ENCODE measurements at places on chromosomes 6 and 20. TPM values are rescaled to one million over a fixed set of nuclear protein-coding genes. Genes with fewer than 3 reads are reported as not detected.

DNA sequence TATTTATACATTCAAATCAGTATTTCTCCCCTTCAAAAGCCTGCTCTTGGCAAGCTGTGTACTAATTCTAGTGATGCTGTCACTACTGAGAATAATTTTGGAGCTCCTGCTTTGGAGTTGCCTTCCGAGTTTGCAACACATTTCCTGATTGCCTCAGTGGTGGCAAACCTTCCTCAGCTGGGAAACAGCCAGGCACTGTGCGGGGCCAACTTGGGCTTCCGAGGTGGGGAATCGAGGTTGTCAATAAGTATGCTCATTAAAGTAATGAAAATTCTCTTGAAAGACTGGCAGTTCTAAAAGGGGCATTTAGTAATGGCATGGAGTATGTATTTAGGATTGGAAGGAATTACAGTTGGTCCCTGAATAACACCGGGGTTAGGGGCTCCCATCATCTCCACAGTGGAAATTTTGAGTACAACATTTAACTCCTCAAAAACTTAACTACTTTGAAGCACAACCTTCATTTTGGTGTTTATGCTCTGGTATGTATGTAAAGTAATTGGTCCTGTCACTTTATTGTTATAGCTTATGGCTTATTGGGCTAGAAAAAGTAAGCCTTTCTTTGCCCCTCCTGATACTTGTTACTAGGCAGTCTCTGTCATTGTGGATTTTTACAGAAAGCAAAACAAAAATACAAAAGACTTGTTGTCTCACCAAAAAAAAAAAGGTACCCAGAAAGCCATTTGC lies 2.7 kb downstream of the PAQR8 start:
- no peak for DNase-seq

DNA sequence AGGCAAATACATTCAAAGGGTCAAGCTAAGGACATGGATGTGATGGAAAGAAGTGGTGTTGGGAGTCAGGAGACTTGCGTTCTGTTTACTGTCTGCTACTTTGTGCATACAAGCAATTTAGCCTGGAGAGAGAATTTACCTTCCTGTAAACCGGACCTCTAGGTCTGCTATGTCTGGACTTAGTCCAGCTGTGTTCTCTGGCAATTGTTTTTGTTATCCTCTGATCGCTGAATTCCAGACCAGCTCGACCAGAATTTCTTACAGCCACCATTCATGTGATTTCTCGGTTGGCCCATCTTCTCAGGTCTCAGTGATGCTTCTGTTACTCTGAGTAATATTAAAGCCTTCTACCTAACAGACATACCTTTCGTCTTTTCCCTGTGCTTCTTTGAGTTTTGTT lies 75.2 kb downstream of the LRRC1 start:
- DNase-seq: no peak

DNA sequence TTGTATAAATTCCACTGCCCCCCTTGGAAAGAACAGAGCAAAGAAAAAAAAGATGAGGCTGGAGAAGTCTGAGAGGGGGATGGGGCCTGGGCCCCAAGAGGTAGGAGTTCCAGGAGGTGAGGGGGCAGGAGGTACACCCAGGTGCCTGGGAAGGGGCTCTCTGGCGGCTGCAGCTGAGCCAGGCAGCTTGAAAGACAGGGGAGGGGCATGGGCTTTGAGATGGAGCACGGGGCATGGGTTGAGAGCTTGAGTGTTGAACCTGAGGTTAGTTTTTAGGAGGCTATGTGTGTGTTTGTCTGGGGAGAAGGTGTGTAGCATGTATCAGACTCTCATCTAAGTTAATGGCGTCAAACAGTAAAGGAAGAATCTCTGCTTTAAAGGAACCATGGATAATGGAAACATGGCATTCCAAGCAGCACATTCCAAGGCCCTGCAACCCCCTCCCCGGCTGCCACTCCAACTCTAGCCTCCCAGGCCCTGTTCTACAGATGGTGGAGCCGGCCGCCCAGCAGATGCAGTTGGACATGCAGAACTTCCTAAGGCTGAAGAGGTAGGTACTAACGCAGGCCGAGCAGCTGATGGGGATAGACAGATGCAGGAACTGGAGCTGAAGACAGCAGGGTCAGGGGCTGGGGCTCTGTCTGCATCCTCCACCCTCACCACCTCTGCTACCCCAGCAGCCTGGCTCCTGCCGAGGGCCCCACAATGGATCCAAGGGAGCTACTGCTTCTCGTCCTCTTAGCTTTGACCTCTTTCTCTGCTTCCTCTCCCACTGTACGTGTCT lies 42.1 kb downstream of the MDFI start:
- DNase-seq: no peak

DNA sequence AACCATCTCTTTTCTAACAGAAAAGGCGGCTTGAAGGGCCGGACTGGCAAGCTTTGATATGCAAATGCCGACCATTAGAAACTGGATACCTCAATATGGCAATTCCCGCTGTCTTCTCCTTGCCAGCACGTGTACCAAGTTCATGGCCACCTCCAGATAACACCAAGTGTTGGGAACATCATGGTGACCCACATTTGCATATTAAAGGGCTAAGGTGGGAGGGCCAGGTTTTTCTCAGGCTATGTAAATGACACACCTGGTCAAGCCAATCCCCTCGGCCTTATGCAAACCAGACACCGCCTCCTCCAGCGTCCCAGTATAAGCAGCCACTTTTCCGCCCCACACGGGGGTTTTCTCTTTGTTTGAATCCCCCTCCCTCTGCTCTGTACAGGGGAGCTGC lies 110.7 kb downstream of the DACT2 start:
- no peak for DNase-seq

GRCh38 chr6:150491131-150491810 lies 108.4 kb upstream of the PLEKHG1 start:
- DNase-seq: no peak

DNA sequence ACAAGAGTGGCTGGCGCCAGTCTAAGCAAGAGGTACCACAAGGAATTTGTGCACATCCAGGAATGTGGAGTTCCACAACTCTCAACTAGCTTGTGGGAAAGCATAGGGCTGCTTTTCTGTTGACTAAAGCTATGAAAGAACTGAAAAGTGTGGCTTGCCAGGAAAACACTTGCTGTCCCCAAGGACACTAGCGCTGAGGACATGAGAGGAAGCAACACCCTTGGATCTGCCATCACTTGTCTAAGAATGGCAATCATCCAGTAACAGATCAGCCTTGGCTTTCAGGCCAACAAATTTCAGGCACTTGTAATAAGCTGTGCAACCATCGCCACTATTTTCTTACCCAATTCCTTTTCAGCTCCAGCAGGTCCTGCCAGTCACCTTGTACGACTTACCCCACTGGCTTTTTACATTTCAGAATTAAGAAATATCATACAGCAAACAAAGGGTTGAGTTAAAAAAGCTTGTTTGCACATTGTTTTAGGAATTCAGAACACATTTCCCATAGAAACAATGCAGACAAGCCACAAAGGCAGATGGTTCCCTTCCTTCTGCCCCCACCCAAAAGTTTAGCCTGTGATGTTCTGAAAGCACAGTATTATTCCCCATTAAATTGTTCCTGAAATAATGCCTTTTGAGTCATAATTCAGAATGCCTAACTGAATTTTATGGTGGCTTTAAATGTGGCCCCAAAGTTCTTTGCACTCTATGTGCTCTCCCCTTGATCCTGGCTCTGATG lies 57.9 kb upstream of the SSTR4 start:
- DNase-seq: peak; percentile 91

DNA sequence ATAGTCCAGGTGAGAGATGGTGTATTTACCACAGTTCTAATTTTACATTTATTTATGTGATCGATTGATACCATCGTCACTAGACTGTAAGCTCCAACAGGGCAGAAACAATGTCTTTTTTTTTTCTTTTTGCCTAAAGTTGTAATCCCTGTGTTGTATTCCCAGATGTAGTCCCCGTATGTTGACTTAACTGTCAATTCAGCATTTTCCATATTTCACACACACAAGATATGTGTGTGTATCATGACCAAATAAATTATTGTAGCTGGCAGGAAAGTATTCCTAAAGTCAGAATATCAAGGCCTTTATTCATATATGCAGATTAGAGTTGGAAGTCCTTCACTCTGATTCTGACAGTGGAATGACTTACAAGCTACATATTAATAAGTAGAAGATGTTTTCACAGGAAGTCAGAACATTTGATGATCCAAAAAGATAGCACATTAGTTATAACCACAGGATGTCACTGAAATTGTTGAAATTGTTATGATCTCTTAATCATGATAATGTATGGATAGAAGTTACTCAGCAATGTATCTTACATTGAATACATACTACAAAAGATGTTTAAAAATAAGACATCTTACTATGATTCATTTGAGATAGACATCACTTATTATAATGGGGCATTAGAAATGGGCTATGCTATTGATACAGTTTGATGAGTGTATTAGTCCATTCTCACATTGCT lies 10.6 kb downstream of the RNF182 start:
- DNase-seq: no peak

DNA sequence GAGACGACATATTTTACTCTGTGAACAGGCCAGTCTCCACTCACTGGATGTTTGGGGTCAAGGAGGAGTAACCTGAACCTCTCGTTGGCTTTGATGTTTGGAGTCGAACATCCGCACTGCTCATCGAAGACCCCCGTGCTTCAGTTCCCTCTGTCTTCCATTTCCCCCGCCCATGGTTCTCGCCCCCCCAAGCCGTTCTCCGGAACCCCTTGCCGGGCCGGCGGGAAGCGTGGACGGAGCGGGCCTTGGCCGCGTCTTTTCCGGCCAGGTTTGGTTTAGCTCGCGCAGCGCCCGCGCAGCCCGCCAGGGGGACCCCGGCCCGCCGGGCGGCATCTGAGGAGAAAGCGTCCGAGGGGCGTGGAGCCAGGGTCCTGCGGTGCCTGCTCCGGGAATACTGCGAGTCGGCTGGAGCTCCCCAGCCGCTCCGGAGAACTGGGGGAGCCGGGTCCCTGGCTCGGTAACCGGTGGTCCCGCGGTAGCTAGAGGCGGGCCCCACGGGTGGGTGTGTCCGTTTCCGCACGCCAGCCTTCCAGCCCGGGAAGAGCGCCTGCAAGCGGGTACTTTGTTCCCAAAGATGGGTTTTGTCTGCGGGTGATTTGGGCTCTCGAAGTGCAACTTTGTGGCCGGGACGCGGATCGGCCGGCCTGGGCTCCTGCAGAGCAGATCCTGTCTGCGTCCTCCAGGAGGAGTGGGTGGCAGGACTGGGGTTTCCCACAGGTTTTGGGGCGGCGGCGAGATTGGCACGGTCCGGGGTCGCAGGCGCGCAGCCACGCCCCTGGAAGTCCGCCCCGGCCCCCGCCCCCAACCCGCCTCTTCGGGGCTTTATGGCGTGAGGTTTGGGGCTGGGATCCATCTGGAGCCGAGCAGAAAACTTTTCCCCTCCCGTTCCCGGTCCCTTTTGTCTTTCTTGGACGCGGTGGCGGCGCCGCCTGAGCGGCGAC lies at the start of gene TMEM200A:
Gene TMEM200A, plus strand, starts transcription at position 852 of the 941 bp plus-strand sequence. CDS start 74,406 bp downstream, outside the sequence.
- DNase-seq: peak; percentile 81

The PLA2G7 gene
- 1.2 TPM for total RNA-seq

DNA sequence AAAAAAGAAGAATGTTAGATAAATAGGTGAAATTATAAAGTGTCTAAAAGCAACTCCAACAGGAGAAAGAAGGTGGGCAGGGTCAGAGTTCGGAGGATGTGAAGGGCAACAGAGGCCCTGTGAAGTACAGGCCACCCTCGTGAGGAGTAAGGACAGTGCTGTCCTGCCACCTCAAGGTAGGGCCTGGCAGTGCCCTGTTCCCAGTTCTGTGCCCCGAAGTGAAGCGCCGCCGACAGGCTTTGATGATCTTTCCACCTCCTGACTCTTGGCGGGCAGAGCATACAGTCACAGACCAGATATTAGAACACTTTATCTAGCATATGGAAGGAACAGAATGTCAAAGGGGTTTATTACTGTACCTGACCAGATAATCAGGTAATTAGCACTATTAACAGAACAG lies 75.8 kb downstream of the GJA10 start:
- no peak for DNase-seq

DNA sequence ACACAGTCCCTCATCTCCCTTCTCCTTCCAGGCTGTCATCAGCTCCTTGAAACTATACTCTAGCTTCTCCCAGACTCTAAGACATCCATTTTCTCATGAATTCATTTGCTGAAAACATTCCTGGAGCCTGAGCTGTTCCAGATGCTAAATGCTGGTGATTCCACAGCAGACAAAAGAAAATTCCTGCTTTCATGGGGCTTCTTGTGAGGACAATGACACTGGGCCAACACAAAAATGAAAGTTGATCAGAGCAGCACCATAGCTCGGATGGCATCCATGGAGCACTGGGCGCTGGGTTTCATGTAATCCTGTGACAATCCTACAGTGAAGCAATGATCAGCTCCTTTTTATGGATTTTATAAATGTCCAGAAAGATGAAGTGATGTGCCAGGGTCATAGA lies 47.4 kb upstream of the STX16 start:
- DNase-seq: peak; percentile 79

- no peak for DNase-seq
Observed at GRCh38 chr6:158835616-158836221, 16.6 kb upstream of the EZR start.

The QKI gene
- 256 TPM for total RNA-seq

DNA sequence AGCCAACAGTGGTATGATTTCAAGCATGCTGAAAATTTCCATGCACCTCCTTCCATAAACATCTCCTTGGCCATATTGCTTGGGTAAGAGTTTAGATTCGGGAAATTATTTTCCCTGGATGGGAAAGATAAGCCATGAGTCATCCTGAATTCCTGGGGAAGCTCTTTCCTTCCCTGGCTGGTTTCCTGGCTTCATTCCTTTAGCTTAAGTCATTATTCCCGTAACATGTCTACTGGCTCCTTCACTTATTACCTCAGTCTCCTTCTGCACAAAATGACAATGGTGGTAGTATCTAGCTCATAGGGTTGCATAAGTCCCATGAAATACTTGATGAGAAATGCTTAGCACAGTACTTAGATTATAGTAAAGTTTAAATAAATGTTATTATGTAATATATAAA lies 27.6 kb downstream of the TINAG start:
- DNase-seq: peak; percentile 76

GRCh38 chr6:106772270-106773142 lies 143.1 kb downstream of the QRSL1 start:
- peak; percentile 77 for DNase-seq

- no peak for DNase-seq
Observed at GRCh38 chr6:136753624-136754023, 38.7 kb downstream of the MAP3K5 start.

- DNase-seq: peak; percentile 16
Observed at GRCh38 chr20:60667641-60668040, 584.4 kb upstream of the CDH4 start.

DNA sequence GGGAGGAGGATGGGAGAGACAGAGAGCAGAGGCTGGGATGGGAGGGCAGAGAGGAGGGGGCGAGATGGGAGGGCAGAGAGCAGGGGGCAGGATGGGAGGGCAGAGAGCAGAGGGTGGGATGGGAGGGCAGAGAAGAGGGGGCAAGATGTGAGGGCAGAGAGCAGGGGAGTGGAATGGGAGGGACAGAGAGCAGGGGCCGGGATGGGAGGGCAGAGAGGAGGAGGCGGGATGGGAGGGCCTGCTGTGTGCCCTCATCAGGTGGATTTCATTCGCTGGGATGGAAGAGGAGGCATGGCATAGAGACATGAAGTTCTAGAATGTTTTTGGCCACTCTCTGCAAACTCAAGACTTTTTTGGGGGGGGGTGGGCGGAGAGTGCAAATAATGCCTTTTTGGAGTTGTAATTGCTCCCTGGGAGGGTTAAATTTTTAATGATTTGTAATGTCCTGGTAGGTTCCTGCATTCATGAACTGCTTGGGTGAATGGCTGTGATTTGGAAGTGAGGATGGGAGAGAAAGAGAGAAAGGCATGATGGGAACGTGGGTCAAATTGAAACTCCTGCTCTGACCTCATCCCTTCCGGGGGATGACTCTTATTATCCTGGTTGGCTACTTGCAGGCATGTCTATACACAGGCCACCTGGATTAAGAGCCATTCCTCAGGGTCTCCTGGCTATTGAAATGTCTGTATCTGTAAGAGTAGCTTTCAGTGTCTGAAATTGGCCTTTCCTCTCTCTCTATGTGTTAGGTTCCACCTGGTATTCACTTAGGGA lies 162.4 kb upstream of the AGPAT4 start:
- DNase-seq: no peak

The ENPP5 gene
- 4.7 TPM for total RNA-seq

The AVP gene
- total RNA-seq: 0.18 TPM

Data from muscle of leg (tissue), 16 donors.